ENCODE measurements at places on chromosomes 4 and X.

GRCh38 chrX:53474707-53475106 is 40.5 kb upstream of the HSD17B10 start:
- DNase-seq = no peak

- no peak for DNase-seq
These were observed 231.7 kb downstream of the FBXW7 start for GRCh38 chr4:152304220-152304619.

- DNase-seq = no peak
These were observed 56.6 kb upstream of the LHFPL1 start for GRCh38 chrX:112736310-112736709.

- DNase-seq = no peak
These were observed 8.9 kb downstream of the POLA1 start for GRCh38 chrX:24702362-24703184.

DNA sequence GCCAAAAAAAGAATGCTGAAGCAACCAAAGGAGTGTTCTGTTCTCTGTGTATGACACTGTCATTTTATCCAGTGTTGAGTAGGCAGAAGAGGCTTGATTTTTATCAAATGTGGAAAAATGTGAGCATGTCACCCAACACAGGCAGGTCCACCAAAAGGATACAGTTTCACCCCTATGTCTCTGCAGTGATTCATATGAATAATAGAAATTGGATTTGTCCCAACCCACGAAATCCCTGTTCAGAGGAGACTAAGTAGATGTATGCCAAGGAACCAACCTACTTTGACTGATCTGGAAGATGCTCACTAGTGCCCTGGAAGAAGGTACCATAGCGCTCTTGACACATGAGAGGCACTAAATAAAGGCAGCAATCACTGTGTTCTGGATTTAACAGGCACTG is 72.5 kb downstream of the FGF13 start:
- DNase-seq = no peak

- peak; percentile 59 for DNase-seq
These were observed 50.4 kb downstream of the MGARP start for GRCh38 chr4:139229534-139230039.

DNA sequence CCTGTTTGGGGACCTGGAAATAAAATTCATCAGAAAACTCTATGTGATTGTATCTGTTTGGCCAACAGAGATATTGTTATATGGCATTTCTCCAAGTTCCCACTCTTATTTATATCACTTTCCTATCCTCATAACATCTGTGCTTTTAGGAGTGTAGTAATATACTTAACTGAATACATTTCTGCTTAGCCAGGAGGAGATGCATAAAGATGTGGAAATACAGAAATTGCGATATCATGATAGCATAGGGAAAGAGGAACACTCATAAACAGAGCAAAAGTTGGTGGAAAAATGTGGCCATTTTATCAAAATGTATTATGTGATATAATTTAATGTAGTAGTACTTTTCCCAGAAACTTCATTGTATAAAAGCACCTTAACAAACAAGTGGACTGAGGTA is 46.1 kb upstream of the TSPAN7 start:
- DNase-seq = no peak

GRCh38 chr4:98653890-98654867 is 4.2 kb downstream of the TSPAN5 start:
- no peak for DNase-seq

DNA sequence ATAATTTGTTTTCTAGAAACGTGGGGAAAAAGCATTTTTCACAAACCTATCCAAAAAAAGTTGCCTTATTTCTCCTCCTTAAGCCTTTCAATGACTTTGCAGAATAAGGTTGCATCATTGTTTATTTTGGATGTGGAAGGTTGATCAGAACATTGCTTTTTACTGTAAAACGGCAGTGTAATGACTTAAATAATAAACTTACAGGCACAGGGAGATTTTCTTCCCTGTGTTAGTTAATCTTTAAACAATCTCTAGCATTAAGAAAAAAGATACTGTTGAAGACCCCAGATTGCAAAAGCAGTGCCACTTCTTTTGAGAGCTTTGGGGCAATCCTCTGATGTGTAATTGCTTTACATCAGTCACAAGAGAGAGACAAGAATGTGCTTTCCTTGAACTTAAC is 153.4 kb downstream of the ARX start:
- no peak for DNase-seq
